ENCODE measurements at places on chromosomes 5 and 9.

DNA sequence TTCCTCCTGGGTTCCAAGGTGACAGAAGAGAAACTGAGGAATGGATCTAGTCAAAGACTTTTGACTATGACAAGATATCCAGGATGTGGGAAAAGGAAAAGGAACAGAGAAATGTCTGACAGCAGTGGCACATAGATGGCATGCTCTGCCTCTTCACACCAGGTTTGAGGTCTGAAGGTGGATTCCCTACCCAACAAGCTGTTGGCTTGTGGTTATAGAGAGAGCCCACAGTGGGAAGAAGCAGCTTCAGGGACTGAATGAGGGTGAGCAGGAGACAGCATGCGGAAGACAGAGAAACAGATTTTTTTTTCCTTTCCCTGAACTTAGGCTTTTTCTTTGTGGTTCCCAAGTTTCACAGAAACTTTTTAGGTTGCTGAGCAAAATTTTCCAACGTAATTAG, 20.6 kb downstream of the IFNW1 start:
- DNase-seq: no peak

DNA sequence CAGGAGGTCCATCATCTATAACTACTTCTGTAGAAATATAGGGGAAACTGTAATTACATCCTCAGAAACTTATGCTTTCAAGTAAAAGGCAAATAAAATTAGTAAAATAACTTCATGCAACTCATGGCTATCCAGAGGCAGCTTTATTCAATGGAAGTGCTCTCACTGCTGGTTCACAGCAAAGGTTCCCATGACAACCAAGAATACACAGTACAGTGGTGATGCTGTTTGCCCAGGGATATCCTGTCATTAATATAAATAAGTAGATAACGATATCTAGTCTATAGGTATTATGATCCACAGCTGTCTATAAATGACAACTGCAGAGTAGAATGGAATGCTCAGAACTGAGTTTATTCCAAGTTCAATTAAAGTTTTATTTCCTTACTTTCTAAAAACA, 390.3 kb downstream of the PDE4D start:
- DNase-seq: peak; percentile 8

- no peak for DNase-seq
These were observed 114.1 kb downstream of the GABBR2 start for GRCh38 chr9:98594546-98595160.

GRCh38 chr5:116514421-116514970, 60.1 kb downstream of the SEMA6A start:
- no peak for DNase-seq

- no peak for DNase-seq
These were observed 51.4 kb downstream of the EXD3 start for GRCh38 chr9:137371521-137371941.

- DNase-seq: no peak
These were observed 196.5 kb downstream of the CRB2 start for GRCh38 chr9:123552530-123552929.

- DNase-seq: no peak
These were observed 2.8 kb downstream of the ARL15 start for GRCh38 chr5:54307583-54307982.

GRCh38 chr5:616484-617039, 4.4 kb downstream of the CEP72 start:
- DNase-seq: no peak

GRCh38 chr9:19151425-19152159, 24.3 kb upstream of the PLIN2 start:
- DNase-seq: no peak

- DNase-seq: peak; percentile 4
These were observed 205.5 kb downstream of the NPR3 start for GRCh38 chr5:32916648-32917047.

DNA sequence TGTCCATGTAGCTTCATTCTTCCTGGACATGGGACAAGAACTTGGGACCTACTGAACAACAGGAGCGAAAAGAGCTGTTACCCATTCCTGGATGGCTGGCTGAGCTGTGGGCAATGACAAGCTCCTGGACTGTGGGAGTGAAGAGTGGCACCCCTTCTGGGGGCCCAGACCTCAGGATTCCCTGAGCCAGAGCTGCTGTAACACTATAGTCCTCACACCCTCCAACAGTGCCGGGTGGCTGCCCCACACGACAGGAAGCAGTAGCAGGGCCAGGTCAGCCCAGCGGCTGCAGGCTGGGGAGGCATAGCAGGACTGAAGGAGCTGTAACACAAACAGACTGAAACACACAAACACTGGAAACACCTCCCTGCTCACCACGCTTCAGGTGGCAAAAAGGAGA, 169.7 kb upstream of the IRX2 start:
- DNase-seq: no peak

- no peak for DNase-seq
These were observed 135.3 kb downstream of the YIPF5 start for GRCh38 chr5:144035046-144035740.

GRCh38 chr9:94870793-94871558, 144.5 kb downstream of the AOPEP start:
- no peak for DNase-seq

DNA sequence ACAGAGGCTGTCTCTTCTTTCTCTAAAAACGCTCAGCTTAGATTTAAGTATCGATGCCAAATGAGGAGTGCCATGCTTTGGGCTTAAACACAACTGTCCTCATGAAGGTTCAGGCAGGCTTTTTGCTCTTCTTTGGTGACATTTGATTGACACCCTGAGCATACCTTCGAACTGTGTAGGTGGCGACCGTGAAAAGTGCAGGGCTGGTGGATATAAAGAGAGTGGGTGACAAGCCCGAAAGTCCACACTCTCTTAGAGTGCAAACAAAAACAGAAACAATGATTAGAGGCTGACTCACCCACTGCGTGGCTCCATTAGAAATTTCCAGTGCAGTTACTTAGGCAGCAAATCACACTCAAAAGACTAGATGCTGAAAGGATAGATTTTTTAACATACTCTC, 141.7 kb downstream of the SYK start:
- no peak for DNase-seq

- no peak for DNase-seq
These were observed 204.2 kb upstream of the PTGER4 start for GRCh38 chr5:40475561-40475960.

- no peak for DNase-seq
These were observed 8.4 kb upstream of the TNC start for GRCh38 chr9:115126404-115126803.

DNA sequence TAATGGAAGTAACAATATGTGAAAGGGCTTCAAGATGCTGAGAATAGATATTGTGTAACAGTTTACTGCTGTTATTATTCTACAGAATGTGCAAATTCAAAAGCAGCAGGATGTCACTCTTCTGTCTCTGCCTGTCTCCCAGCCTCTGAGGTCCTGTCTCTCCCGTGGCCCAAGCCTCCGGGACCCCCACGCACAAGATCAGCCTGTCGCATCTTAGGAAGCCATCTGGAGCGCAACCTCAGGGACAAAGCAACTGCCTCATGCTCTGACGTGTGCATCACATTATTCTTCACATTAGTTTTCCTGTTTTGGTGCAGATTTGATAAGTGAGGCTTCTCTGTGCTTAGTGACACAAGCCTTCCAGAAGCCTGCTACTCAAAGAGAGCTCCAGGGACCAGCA, 46.5 kb upstream of the C9orf72 start:
- DNase-seq: no peak

GRCh38 chr5:83972236-83972635, 251.6 kb upstream of the HAPLN1 start:
- no peak for DNase-seq

DNA sequence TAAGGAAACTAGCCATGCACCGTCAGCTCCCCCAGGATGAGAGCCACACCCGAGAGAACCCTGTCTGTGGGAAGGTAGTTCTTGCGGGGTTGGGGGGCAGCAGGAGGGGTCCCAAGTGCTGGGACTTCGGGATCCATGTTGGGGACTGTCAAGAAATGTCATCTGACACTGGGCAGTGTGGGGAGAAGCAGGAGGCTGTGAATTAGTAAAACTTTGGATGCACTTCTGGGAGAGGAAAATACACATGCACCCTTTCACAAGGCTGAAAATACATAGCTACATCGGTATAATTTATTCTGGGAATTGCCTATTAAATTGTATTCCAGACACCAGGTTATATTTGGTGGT, 109.6 kb upstream of the RPS23 start:
- no peak for DNase-seq

DNA sequence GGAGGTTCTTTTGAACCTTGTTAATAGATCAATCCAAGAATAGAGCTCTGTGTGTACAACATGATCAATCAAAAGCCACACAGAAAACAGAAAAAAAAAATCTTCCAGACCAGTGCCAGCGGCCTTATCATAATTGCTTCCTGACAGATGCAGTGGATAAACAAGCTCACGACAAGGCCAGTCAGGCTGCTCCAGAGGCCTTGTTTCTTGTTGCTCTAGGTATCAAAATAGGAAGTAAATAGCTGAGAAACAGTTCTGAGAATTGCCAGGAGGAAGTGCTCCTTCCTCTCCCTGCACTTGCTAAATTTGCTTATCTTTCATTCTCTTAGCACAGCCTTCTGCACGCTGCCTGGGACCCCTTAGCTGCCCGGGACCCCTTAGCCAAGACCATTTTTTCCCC, 199.0 kb upstream of the TARS1 start:
- no peak for DNase-seq

GRCh38 chr9:35996358-35996970, 38.5 kb upstream of the OR2S2 start:
- no peak for DNase-seq

DNA sequence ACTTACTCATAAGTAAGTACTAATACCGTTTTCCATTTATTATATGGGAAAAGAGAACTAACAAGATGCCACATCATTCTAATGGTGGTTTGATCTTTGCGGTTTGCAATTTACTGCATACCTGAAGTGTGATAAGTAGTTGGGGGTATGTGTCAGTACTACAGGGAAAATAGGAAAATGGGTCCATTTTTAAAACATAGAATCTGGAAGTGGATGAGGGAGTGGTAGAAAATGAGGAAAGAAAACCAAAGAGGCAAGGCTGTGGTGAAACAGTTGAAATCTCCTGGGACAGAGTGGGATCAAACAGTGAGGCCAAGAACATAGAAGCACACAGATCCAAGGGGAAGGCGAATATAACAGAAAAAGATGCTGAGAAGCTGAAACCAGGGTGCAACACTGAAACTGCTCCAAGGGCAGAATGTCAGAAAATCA, 6.7 kb downstream of the ADAMTSL1 start:
- DNase-seq: no peak

DNA sequence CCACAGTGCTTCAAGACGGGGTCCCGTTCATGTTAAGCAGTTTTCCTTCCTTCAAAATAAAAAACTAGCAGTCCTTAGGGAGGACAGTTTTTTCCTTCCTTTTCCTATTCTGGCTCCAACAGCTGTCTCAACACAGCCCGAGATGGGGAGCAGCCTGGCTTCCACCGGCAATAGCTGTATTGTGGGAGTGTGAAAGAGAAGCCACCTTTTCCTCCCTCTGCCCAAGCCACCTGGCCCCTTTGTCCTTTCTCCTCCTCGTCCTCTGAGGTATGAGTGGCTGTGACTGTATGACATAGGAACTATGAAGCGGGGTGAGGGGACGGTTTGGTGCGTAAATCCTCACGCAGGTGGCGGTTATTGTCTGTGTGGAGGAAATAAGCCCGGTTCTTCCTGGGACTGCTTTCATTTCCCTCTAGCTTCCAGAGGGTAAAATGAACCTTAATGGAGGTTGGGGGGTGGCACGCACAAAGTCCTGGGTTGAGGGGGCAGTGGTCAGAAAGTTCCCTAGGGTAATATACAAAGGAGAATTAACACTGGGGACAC, 292.0 kb upstream of the DMRT1 start:
- no peak for DNase-seq

DNA sequence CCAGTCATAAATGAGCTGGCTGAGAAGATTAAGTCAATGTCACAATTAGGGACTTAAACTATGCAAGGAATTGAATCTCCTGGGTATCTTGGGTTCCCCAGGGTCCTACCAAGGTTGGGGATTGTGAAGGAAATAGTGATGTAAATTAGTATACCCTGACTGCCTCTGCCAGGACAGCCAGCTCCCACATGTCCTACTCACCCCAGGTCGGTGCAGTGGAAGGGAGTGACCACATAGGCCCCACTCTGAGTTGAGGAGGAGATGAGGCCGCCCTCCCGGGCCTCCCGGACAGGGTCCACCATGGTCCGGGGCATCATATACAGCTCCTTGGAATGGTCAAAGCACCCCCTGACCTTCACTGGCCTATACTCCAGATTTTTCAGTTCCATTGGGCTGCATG, 2.7 kb downstream of the SURF1 start:
- DNase-seq: no peak

- no peak for DNase-seq
These were observed 11.1 kb downstream of the UNC13B start for GRCh38 chr9:35172878-35173277.

- no peak for DNase-seq
These were observed 5.5 kb upstream of the GLIS3 start for GRCh38 chr9:4305065-4305985.

GRCh38 chr9:20726144-20726543, 42.1 kb downstream of the FOCAD start:
- DNase-seq: no peak

- no peak for DNase-seq
These were observed 294.6 kb upstream of the TUT7 start for GRCh38 chr9:86648828-86649170.

GRCh38 chr5:80866371-80866770, 93.8 kb upstream of the RASGRF2 start:
- DNase-seq: no peak

- no peak for DNase-seq
These were observed 76.3 kb upstream of the TNC start for GRCh38 chr9:115194216-115194615.

DNA sequence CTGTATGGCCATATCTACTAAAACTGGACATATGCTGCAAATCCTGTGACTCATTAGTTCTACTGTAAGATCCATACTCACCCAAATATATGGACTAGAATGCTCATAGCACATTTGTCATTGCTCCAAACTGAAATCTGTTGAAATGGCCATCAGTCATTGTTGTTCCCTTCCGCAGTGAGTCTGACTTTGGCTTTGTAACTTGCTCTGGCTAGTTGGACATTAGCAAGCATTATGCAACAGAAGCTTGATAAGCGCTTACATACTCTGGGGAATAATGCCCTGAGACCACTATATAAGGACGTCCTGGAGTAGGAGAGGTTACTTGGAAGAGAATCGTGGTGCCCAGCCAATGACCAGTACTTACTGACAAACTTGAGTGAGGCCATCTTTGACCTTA, 9.0 kb downstream of the KIAA1958 start:
- no peak for DNase-seq

DNA sequence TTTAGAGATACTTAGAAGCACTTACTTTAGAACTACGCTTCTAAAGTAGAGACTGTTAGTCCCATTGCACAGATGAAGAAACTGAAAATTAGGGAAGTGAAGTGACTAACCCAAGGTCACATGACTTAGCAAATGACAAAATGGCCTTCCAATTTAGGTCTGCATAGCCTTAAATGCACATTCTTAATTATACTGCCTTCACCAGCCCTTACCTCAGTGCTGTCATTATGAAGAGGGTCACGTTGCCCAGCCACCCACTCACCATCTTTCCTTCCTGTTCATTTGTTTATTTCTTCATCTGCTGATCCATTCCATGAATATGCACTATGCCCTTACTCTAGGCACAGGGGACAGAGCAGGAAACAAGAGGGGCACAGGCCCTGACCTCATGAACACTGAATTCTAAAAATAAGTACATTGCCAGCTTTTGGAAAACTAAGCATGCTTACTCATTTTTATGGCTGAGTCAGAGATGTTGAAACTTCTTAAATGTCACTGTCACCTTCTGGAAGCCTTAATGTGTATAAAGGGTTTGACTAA, 8.6 kb downstream of the HAVCR2 start:
- no peak for DNase-seq

Measured in NCI-H524 (cell line).